Activated naive CD8-positive, alpha-beta T cell treated with anti-CD3 and anti-CD28 coated beads, Interleukin-2, amount 10 ng/mL, durations not matched to agents 7 days and 5 days (primary cell): ENCODE measurements at places on chromosomes 2 and 18. TPM values are rescaled to one million over a fixed set of nuclear protein-coding genes. Genes with fewer than 3 reads are reported as not detected.

DNA sequence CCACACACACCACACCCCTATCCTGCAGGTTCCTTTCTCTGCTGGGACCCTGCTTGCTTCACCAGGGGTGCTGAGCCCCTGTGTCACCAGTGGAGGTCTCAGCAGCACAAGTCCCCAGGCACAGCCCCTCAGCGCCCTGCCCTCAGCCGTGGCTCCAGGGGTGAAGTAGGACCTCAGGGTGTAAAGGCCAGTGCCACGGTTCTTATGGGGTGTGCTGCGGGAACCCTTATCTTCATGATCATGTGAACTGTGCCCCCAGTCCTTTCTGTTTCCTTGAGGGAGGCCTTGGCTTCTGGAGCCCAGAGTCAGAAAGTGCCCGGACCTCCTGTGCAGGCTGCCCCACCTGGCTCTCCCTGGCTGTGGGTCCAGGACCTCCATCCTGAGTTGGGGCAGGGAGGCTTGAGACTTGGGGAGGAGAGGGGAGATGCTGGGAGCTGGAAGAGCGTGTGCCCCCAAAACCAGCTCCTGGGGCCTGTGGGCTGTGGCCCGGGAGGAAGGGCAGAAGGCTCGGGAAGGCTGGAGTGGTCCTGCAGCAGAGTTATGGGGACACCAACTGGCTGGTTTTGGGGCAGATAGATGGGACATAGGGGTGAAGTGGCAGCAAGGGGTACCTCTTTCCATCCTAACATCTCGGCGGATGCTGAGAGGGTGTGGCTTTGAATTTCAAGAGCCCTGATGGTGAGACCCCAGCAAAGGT, 20.2 kb upstream of the KLF11 start:
- no peak for DNase-seq

DNA sequence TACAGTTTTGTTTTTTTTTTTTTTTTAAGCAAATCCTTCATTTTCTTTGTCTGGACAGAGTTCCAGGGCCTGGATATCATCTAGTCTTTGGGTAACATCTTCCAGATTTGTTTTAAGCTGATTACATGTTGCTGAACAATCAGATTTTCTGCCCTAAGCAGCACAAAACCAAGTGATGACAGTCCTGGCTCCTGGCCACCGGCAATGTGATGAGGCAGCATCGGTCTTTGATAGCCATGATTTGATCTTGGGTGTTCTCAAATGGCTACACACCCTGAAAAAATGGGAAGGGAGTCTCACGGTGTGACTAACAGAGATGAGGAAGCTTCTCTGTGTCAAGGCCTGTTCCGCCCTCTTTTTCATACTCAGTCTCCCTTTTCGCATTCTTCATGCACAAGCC, 708.6 kb upstream of the ZEB2 start:
- DNase-seq = no peak

DNA sequence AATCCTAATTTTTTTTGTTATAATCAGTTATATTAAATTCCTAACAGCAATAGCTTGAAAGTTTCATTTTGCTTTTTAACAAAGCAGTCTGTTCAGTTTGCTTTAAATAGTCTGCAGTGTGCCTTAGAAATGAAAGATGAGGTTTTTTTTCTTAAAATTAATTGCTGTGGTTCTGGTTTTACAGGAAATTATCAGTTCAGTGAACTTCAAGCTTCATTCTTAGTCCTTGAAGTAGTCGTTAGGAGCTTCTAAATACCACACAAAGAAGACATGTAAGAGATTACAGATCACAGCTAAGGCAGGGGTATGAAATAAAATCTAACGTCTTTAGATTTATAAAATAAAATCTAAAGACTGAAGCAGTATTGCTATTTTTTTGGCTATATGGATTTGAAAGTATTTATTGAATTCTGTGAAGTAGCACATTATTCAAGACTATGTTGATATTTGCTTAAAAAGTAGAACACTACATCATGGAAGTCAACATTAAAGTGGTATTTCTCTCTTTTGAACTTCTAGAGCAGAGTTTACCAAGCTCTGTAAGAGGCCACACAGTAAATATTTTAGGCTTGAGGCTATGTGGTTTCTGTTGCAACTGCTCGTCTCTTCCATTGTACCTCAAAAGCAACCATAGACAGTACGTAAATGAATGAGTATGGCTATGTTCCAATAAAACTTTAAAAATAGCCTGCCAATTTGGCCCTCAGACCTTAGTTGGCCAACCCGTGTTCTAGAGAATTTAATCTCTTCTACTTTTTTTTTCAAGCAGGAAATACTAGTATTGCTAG, 81.5 kb upstream of the STON1 start:
- DNase-seq = no peak

Gene PRPF40A
- total RNA-seq = 108 TPM

- DNase-seq = no peak
Observed at GRCh38 chr2:138794724-138795123, 14.5 kb upstream of the NXPH2 start.

GRCh38 chr2:144040834-144041233, 479.1 kb downstream of the ZEB2 start:
- DNase-seq = no peak

Gene RBM45
- total RNA-seq = 15.6 TPM

- DNase-seq = no peak
Observed at GRCh38 chr2:224958873-224959272, 83.4 kb downstream of the DOCK10 start.

- no peak for DNase-seq
Observed at GRCh38 chr18:79218605-79219190, 149.5 kb downstream of the ATP9B start.

- DNase-seq = no peak
Observed at GRCh38 chr2:2872713-2873449, 504.7 kb downstream of the EIPR1 start.

Gene MFSD2B
- not detected for total RNA-seq

DNA sequence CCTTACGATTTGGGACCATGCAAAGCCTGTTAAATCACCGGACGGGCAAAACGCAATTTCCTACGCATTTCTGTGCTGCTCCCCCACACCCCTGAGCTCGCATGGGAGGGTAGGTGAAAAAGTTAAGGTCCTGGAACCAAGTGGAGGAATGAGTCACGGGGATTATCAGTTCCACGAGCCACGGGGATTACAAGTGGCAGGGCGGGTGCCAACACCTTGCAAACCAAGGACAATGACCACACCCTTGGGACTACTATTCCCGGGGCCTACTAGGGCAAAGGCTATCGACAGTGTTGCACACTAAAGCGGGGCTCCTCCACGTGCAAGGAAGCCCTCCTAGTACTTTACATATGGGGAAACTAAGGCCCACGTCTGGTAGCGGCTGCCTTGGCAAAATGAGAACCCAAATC, 447 bp downstream of the RETSAT start:
- no peak for DNase-seq

GRCh38 chr2:196589419-196589818, 50.1 kb upstream of the CCDC150 start:
- DNase-seq = no peak

DNA sequence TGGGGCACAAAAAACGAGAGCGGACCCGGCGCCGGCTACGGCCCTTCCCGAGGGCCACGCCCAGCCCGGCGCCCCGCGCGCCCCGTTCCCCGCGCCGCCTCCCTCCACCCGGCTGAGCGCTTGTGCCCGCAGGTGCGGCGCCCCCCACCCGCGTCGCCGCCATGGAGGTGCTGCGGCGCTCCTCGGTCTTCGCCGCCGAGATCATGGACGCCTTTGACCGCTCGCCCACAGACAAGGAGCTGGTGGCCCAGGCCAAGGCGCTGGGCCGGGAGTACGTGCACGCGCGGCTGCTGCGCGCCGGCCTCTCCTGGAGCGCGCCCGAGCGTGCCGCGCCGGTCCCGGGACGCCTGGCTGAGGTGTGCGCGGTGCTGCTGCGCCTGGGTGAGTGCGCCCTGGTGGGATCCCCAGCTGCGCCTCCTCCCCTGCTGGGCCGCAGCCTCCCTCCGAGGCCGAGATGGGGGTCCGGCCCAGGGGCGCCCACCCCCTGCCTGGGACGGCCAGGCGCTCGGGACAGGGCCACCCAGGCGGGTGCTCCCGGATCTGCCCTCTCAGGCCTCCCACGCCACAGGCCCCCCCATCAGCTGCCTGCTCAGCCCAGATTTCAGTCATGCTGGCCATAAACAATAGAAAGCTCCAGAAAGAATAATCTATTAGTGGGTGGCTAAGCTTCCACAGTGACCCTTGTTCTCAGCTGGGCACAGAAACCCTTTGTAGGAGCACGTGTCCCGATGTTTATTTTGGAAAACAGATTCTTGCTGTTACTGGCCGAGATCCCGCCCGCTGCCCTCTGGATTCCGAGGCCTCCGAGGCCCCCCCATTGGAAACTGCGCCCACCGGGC, 997 bp downstream of the BOK start:
- DNase-seq = peak; percentile 53
